ENCODE measurements at places on chromosomes 3 and 15.

GRCh38 chr3:100269001-100269400 is 8.2 kb downstream of the TBC1D23 start:
- DNase-seq = no peak

GRCh38 chr3:153944084-153944483 is 177.1 kb upstream of the ARHGEF26 start:
- no peak for DNase-seq

GRCh38 chr3:18098960-18099587 is 326.1 kb downstream of the SATB1 start:
- no peak for DNase-seq

DNA sequence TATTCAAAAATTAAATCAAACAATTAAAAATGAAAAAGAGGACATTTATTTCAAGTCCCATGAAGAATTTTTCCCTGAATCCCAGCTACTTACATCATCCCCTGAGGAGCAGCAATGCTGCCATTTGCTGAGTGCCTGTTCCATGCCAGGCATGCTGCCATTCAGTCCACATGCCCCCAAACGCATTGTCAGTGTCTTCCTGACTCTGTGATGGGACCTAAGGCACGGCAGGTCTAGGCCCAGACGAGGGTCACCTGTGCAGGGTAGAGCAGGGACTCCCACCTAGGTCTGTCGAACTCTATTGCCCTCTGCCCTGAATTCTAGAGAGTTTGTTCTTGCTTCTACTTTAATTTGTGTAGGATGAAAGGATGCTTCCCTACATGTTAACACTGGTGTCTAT is 7.0 kb downstream of the PSTPIP1 start:
- no peak for DNase-seq

- no peak for DNase-seq
Observed at GRCh38 chr3:182149594-182149993, 437.9 kb downstream of the SOX2 start.

DNA sequence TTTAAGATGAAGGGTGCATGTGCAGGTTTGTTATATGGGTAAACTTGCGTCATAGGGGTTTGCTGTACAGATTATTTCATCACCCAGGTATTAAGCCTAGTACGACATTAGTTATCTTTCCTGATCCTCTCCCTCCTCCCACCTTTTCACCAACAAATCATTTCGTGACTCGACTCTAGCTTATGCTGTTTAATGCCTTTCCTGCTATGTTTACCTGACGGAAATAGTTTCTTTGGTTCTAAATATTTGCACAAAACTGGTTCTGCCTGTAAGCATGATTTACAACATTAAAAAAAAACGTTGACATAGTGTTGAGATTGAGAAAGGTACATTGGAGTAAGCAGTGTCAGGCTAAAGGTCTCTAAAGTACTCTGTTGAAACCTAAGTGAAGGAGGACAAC is 2.4 kb downstream of the GNL3 start:
- no peak for DNase-seq

DNA sequence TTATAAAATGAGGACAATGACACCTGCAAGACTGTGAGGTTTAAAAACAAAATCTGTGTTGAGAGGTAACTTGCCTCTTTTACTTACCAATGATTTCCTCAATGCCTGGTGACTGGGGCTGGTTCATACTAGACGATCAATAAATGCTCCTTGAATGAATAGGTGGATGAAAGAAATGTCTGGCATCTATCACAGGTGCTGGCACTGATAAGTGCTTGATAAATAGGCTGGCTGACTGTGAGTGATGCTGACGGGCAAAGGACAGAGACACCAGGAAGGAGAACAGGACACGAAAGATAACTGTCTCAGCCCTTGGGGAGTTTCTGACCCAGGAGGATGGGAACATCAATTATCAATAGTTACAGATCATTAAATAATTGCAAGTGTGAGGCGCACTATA is 31.9 kb downstream of the RBP2 start:
- no peak for DNase-seq

GRCh38 chr3:116256843-116257485 is 188.3 kb downstream of the LSAMP start:
- DNase-seq = no peak

DNA sequence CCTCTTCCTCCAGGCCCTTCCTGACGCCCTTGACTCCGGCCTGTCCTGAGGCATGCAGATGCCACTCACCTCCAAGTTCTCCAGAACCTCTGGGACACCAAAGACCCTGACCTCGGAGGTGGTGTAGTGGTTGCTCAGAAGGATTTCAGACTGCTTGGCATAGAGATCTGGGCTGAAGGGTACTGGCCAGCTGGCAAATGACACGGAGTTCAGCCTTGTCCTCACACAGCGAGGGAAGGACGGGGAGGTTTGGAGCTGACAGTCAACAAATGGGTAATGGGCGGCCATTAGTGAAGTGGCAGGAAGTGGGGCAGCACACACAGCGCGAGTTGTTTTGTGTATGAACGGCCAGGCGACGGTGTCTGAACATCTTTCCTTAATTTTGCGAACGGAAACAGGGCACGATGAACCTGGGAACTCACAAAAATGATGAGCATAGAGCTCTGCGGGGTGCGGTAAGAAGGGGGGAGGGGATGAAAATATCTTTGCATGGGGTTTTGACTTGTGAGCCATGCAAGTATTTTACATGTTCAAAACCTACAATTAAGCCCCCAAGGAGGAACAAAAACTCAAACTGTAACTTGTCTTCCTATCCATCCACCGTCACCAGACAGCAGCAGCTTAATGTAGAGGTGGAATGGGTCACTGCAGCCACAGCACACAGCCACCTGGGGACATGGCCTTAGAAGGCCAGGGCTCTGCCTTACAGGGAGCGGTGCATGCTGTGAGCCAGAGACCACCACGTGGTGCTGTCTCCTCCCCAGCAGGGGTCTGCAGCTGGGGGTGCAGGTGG is 43.6 kb upstream of the RPL32 start:
- no peak for DNase-seq

DNA sequence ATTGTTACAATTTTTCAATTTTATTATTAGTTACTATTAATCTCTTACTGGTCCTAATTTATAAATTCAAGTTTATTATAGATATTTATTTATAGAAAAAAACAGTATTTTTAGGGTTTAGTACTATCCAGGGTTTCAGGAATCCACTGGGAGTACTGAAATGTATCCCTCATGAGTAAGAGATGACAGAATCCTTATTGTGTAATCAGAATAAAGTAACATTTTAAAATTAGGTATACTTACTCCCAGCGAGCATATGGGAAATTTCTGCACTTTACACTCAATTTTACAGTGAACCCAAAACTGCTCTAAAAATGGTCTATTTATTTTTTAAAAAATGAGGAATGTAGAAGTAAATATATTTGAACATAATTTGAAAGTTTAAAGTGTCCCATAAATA is 202.7 kb downstream of the CGGBP1 start:
- no peak for DNase-seq

DNA sequence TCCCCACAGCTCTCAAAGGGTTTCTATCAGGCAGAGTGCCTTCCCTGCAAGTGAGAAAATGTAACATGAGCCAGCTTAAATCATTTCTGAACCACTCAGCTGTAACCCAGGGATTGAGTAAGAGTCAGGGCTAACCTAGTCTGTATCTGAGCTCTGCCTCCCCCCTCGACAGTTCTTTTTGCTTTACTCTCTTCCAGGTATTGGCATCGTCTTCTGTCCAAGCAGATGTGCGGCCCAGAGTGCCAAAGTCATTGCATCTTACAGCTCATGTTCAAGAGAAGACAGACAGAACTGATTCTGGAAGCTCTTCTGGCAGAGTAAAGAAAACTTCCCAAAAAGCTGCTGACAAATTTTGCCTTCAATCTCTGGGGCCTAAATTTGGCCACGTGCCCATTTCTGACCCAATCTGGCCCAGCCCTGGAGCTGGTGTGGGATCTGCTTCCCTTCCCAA is 74.8 kb downstream of the ABHD5 start:
- DNase-seq = no peak

All from D341Med (cell line).